ENCODE measurements at places on chromosomes 4 and X.

- H3K4me3 ChIP-seq: no peak overlapping the region
- H3K27ac ChIP-seq: no peak overlapping the region
- H3K36me3 ChIP-seq: no peaks in the 10 kb centered on the region
- no peak for DNase-seq
- no peaks in the 10 kb centered on the region for H3K27me3 ChIP-seq
- no peaks in the 10 kb centered on the region for H3K4me1 ChIP-seq
These were observed 22.3 kb upstream of the CLOCK start for GRCh38 chr4:55568905-55569504.

DNA sequence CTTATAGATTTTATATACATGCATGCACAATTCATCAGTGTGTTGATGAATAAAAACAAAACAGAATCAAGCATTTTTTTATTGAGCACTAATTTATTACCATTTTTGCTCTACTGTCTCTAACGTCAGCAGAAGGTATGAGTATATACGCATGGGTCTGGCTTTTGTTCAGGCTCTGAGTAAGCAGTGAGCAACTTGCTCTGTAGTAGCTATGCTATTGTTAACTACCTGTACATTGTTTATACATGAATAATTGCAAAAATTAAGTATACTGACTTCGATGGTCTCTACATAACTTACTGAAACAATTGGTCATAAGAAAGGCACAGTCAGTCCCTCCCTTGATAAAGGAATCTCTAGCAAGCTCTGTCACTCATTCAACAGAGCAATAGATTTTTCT, 122.9 kb downstream of the RS1 start:
- no peak overlapping the region for H3K4me3 ChIP-seq
- peaks cover 2% of the 10 kb centered on the region for H3K4me1 ChIP-seq
- no peak for DNase-seq
- no peak overlapping the region for H3K27ac ChIP-seq
- H3K36me3 ChIP-seq: no peaks in the 10 kb centered on the region

DNA sequence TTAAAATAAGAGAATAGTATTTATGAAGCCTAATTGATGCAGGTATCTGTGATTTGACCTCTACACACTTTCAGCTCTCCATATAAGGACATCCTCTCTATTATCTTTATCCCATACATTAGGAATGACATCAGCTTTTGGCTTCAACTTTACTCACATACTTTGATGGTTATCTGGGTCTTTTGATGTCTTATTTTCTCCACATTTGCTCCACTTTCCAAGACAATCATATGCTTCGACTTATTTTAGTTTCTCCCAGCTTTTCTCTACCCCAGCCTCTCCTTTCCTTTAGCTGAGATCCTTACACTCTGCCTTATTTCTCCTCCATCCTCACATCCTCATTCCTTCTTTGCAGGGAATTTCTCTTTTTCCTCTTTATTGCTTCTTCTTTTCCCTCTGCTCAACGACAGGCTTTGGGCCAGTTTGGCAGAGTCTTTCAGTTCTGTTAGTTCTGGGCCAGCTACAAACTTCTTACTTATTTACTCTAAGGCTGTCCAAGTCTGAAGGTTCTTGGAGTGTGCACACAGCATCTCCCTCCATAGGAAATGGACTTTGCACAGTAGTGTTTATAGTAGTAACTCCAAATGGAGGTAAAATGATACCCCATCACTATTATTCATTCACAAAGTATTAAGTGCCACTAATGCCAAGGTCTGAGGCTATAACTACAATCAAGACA, 50.5 kb downstream of the SLC4A4 start:
- H3K27ac ChIP-seq: no peak overlapping the region
- H3K27me3 ChIP-seq: no peaks in the 10 kb centered on the region
- DNase-seq: no peak

- H3K4me3 ChIP-seq: no peak overlapping the region
- H3K4me1 ChIP-seq: no peaks in the 10 kb centered on the region
- no peaks in the 10 kb centered on the region for H3K27me3 ChIP-seq
- no peaks in the 10 kb centered on the region for H3K36me3 ChIP-seq
- H3K27ac ChIP-seq: no peak overlapping the region
- no peak for DNase-seq
These were observed 25.0 kb upstream of the GJB1 start for GRCh38 chrX:71198066-71198465.

GRCh38 chrX:53088136-53088974, 5.6 kb upstream of the KANTR start:
- no peaks in the 10 kb centered on the region for H3K4me1 ChIP-seq
- peak overlapping the region; percentile 48 for H3K4me3 ChIP-seq
- no peaks in the 10 kb centered on the region for H3K27me3 ChIP-seq
- peaks cover 6% of the 10 kb centered on the region for H3K36me3 ChIP-seq

DNA sequence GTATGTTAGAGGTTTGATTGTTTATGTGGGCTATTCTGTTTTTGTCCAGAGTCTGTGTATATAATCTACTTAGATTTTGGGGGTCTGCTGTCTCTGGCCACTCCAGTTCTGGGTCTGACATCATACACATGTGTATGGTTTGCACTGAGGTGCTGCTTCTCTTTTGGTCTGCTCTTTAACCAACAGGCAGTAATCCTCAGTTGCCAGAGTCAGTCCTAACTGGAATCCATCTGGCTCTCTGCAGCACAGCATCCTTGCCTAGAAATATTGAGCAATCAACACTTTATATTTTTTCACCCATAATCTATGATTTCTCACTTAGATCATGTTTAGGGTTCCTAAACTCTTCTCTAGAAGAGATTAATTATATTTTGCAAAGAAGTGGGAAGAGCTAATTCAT, 98.3 kb upstream of the SFRP2 start:
- no peak overlapping the region for H3K4me3 ChIP-seq
- no peak overlapping the region for H3K27ac ChIP-seq
- no peaks in the 10 kb centered on the region for H3K4me1 ChIP-seq
- H3K36me3 ChIP-seq: no peaks in the 10 kb centered on the region
- DNase-seq: no peak

DNA sequence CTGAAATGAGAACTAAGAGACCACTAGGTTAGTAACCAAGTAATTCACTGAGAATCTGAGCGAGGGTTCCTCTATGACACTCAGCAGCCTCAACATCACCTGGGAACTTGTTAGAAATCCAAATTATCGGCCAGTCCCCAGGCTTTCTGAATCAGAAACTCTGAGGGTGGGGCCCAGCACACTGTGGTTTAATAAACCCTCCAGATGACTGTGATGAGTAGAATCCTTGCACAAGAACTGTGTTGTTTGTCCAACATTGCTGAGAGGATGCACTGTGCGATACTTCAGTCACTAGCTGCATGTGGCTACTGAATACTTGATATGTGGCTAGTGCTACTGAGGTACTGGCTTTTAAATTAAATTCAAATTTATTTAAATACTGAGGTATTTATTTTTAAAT, 243.9 kb downstream of the MAML3 start:
- no peaks in the 10 kb centered on the region for H3K4me1 ChIP-seq
- H3K36me3 ChIP-seq: no peaks in the 10 kb centered on the region
- H3K4me3 ChIP-seq: no peak overlapping the region
- DNase-seq: no peak
- H3K27ac ChIP-seq: no peak overlapping the region

GRCh38 chr4:27318740-27319139, 458.1 kb downstream of the STIM2 start:
- H3K36me3 ChIP-seq: no peaks in the 10 kb centered on the region
- H3K27me3 ChIP-seq: no peaks in the 10 kb centered on the region
- H3K27ac ChIP-seq: no peak overlapping the region
- no peak overlapping the region for H3K4me3 ChIP-seq
